ENCODE measurements at places on chromosomes 5 and 9.
A peak's percentile ranks its signal among the peaks of the same experiment; 100 is the strongest.

DNA sequence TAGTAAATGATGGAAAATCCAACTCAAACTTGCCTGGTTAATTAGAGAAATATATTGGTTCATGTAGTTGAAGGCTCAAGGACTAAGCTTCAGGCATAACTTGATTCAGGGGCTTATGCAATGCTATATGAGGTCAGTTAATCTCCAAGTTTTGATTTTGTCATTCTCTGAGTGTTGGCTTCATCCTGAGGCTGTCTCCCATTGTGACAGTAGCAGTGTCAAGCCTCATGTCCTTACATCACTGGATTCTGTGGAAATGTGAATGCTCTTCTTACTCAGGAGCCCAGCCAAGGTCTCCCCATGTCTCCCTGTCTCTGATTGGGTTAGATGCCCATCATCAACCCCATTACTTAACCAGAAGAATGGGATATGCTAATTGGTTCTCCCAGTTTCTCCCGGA is 44.4 kb upstream of the SNX2 start:
- no peak overlapping the region for H3K4me3 ChIP-seq
- H3K27me3 ChIP-seq: no peaks in the 10 kb centered on the region
- H3K27ac ChIP-seq: no peak overlapping the region
- DNase-seq: no peak

- no peak overlapping the region for H3K27ac ChIP-seq
- DNase-seq: no peak
- H3K4me1 ChIP-seq: peaks cover 22% of the 10 kb centered on the region
- peaks cover 22% of the 10 kb centered on the region for H3K27me3 ChIP-seq
These were observed 766 bp upstream of the LRRC26 start for GRCh38 chr9:137170486-137171148.

DNA sequence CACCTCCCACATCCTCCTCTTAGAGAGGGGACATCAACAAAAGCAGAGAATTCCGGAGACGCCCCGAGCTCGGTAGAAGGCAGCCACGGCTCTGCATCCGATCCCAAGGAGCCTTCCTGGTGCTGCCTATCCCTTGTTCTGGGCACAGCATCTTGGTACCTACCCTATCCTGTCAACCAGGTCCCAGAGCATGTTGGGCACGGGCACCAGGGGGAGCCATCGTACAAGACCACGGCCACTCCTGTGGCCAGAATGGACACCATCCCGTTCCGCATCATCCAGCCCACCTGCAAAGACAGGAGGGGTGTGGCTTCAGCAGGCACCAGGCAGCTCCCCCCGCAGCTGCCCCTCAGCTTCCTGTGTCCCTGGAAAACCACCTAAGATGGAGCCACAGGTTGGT is 62.7 kb upstream of the ZNF354A start:
- no peaks in the 10 kb centered on the region for H3K36me3 ChIP-seq
- no peak for DNase-seq
- H3K27ac ChIP-seq: no peak overlapping the region
- H3K4me3 ChIP-seq: no peak overlapping the region
- H3K27me3 ChIP-seq: no peaks in the 10 kb centered on the region

DNA sequence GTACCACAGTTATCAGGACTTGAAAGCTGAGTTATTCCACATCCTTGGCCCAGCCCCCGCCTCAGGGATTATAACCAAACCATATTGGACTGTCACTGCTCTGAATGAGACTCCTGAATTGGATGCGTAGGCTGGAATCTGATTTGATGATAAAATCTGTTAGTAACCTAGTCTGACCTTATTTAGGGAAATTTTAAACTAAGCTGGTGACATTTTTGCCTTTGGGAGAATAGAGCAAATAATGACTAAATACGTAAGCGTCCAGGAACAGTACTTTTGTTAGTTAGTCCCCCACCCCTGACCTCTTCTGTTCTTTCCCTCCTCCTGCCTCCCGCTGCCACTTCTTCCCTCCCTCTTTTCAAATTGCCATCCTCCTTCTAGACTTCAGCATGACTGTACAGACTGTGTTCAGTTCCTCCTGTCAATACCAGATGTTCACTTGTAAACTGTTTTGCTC is 92.6 kb downstream of the TLE4 start:
- peak overlapping the region; percentile 81 for H3K27ac ChIP-seq
- H3K4me1 ChIP-seq: peaks cover 73% of the 10 kb centered on the region
- no peaks in the 10 kb centered on the region for H3K27me3 ChIP-seq
- peaks cover 47% of the 10 kb centered on the region for H3K36me3 ChIP-seq

- H3K4me1 ChIP-seq: no peaks in the 10 kb centered on the region
- no peaks in the 10 kb centered on the region for H3K27me3 ChIP-seq
- no peak for DNase-seq
- H3K4me3 ChIP-seq: no peak overlapping the region
These were observed 58.0 kb upstream of the PALM2AKAP2 start for GRCh38 chr9:109722007-109722406.

DNA sequence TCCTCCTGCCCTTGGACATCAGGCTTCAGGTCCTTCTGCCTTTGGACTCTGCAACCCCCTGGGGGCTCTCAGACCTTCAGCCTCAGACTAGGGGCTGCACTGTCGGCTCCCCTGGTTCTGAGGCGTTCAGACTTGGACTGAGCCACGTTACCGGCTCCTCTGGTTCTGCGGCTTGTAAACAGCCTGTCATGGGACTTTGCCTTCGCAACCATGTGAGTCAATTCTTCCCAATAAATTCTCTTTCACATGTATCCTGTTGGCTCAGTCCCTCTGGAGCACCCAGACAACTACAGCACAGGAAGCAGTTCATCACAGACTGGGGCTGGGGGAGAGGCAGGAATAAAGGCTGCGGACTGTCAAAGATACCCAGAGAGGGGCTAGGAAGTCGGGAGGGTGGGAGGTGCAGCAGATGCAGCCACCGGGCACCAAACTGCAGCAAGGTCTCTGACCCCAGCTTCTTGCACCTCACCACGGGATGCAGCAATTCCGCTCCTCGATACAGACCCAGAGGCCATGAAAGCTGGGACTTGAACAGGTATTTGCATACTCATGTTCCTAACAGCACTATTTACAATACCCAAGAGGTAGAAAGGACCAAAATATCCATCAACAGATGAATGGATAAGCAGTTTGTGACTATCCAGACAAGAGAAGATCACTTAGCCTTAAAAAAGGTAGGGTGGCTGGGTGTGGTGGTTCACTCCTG is 100.8 kb downstream of the COL23A1 start:
- no peak for DNase-seq
- peaks cover 12% of the 10 kb centered on the region for H3K4me1 ChIP-seq
- no peak overlapping the region for H3K4me3 ChIP-seq
- no peaks in the 10 kb centered on the region for H3K36me3 ChIP-seq
- no peaks in the 10 kb centered on the region for H3K27me3 ChIP-seq

- peak; percentile 53 for DNase-seq
- no peak overlapping the region for H3K4me3 ChIP-seq
- H3K27ac ChIP-seq: no peak overlapping the region
- H3K27me3 ChIP-seq: no peaks in the 10 kb centered on the region
These were observed 148.1 kb upstream of the MPDZ start for GRCh38 chr9:13427587-13427986.

DNA sequence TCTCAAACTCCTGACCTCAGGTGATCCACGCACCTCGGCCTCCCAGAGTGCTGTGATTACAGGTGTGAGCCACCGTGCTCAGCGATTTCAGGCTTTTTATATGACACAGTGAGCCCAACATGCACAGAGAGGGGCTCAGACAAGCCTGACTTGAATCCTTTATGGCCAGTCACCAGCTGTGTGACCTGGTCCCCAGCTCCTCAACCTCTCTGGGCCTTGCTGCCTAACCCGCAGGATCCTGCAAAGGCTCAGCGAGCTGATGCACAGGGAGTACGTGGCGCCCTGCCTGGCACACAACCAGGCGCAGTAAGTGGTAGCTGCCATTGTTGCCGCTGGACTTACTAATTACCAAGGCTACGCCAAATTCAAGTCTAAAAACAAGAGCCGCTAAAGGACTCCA is 16.6 kb upstream of the NCS1 start:
- no peak for DNase-seq
- H3K4me3 ChIP-seq: no peak overlapping the region
- no peak overlapping the region for H3K27ac ChIP-seq

GRCh38 chr5:122073864-122074263 is 4.2 kb downstream of the LOX start:
- H3K27ac ChIP-seq: no peak overlapping the region
- H3K27me3 ChIP-seq: peaks cover 12% of the 10 kb centered on the region
- H3K4me1 ChIP-seq: peaks cover 6% of the 10 kb centered on the region
- DNase-seq: no peak
- H3K4me3 ChIP-seq: no peak overlapping the region

- no peak overlapping the region for H3K4me3 ChIP-seq
- no peak overlapping the region for H3K27ac ChIP-seq
- H3K27me3 ChIP-seq: no peaks in the 10 kb centered on the region
- H3K36me3 ChIP-seq: no peaks in the 10 kb centered on the region
- DNase-seq: no peak
These were observed 525.1 kb downstream of the TAF11L14 start for GRCh38 chr5:18159331-18159730.

DNA sequence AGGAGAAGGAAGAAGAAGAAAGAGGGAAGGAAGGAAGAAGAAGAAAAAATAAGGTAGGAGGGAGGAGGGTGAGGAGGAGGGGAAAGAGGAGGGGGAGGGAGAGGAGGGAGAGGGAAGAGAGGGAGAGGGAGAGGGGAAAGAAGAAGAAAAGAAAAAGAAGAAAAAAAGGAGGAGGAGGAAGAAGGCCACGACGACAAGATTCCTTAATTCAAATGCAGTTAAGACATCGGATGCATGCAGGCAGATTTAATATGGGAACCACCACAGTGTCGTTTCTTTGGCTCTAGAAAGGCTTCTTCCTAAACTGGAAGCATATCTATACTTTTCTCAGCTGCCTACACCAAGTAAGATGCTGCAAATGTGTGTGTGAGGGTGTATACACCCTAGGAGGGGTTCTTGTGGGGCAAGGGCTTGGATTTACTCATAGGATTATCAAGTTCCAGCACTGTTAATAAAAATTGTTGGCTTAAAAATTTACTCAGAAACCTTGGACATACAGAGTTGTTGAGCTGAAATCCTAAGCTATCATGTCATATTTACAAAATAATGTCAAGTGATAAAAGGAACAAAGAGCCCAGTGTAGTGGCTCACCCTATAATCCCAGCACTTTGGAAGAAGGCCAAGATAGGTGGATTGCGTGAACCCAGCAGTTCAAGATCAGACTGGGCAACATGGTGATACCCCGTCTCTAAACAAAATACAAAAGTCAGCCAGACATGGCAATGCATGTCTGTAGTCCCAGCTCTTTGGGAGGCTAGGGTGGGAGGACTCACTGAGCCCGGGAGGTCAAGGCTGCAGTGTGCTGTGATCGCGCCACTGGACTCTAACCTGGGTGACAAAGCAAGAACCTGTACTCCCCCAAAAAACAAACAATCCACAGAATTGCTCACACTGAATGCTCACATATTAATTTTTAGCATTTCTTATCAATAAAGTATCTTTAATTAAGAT is 108.5 kb downstream of the UBAP2 start:
- no peak for DNase-seq
- H3K4me3 ChIP-seq: no peak overlapping the region
- H3K4me1 ChIP-seq: no peaks in the 10 kb centered on the region
- peaks cover 90% of the 10 kb centered on the region for H3K36me3 ChIP-seq

DNA sequence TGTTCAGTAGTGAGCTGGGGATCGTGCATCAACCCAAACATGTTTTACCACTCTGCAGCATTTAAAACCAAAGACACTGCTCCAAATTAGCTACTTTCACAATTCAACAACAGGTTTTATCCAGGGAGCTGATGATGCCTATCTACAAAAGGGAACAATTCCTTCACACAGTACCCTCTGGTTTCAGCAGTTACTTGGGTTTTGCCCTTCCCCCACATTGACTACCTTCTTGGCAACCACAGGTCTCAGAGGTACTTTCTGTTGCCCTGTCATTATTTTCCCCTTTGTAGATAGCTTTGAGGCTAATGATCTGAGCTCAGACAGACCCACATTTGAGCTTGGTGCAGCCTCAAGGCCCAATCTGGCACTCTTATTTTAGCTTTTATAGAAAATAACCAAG is 96.1 kb downstream of the WDR41 start:
- DNase-seq: no peak
- no peak overlapping the region for H3K4me3 ChIP-seq
- no peaks in the 10 kb centered on the region for H3K27me3 ChIP-seq

GRCh38 chr5:16549491-16550206 is 67.1 kb downstream of the RETREG1 start:
- no peaks in the 10 kb centered on the region for H3K36me3 ChIP-seq
- peaks cover 5% of the 10 kb centered on the region for H3K27me3 ChIP-seq
- no peak overlapping the region for H3K27ac ChIP-seq
- H3K4me1 ChIP-seq: peaks cover 2% of the 10 kb centered on the region
- H3K4me3 ChIP-seq: no peak overlapping the region

DNA sequence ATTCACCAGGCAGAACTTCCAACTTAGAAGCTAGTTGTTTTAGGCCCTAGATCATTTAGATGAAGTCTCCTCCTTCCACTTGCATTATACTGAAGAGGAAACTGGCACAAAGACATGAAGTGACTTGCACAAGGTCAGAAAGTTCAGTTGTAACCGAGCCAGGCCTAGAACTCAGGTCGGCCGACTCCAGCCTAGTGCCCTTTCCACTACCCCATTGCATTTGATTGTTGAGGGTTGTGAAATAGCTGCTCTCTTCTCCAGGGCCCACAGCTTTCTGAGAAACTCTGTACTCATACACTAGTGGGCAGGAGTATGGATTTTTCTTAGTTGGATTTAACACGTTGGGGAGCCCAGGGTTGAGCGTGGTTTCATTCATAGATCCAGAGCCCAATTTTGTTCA is 5.6 kb downstream of the ZNF462 start:
- no peak overlapping the region for H3K27ac ChIP-seq
- no peak for DNase-seq
- H3K4me1 ChIP-seq: peaks cover 15% of the 10 kb centered on the region
- H3K36me3 ChIP-seq: no peaks in the 10 kb centered on the region
- no peaks in the 10 kb centered on the region for H3K27me3 ChIP-seq

DNA sequence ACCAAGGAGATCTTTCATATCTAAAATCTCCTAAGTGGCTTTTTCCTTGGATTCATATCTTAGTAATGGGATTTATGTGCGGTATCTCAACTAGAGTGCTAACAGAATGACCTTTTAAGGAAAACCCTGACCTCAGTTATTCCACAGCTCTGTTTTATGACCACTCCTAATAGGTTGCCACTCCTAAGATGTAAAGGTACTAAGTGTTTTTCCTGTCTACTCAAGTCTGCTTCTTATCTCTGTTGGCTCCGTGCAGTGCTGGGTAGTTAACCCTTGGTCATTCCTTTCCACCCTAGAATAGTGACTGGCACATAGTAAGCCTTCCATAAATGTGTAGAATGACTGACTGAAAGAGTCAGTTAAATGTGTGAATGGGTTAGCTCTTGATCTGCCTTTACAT is 161.4 kb downstream of the DOCK2 start:
- no peak for DNase-seq
- no peaks in the 10 kb centered on the region for H3K4me1 ChIP-seq
- H3K36me3 ChIP-seq: no peaks in the 10 kb centered on the region
- H3K27ac ChIP-seq: no peak overlapping the region
- H3K4me3 ChIP-seq: no peak overlapping the region

- H3K4me3 ChIP-seq: no peak overlapping the region
- peak; percentile 20 for DNase-seq
- H3K4me1 ChIP-seq: peaks cover 42% of the 10 kb centered on the region
- no peaks in the 10 kb centered on the region for H3K36me3 ChIP-seq
These were observed 387.5 kb downstream of the PLK2 start for GRCh38 chr5:58072300-58072965.

All from neuronal stem cell (in vitro differentiated cells).